Hematopoietic multipotent progenitor cell treated with erythropoietin and hydrocortisone succinate and interleukin-3 and kit ligand, for 8 days (in vitro differentiated cells): ENCODE measurements at places on chromosomes 5 and 9.

DNA sequence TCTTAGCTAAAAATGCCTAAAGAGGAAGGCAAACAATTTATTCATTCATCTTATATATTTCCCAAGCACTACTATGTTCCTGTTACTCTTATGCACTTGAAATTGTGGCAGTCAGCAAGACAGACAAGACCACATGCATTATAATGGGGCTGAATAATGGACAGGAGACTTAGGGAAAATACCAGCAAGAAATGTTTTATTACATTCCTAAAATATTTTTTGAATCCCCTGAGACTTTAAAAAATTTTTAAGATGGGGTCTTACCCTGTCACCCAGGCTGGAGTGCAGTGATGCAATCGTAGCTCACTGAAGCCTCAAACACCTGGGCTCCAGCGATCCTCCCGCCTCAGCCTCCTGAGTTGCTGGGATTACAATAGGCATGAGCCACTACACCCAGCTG is 13.2 kb downstream of the ZCCHC9 start:
- no peak for DNase-seq

- no peak for DNase-seq
Measured at GRCh38 chr5:14700478-14701436, 36.2 kb downstream of the OTULIN start.

- peak; percentile 60 for DNase-seq
Measured at GRCh38 chr9:15277400-15278090, 29.5 kb downstream of the TTC39B start.

DNA sequence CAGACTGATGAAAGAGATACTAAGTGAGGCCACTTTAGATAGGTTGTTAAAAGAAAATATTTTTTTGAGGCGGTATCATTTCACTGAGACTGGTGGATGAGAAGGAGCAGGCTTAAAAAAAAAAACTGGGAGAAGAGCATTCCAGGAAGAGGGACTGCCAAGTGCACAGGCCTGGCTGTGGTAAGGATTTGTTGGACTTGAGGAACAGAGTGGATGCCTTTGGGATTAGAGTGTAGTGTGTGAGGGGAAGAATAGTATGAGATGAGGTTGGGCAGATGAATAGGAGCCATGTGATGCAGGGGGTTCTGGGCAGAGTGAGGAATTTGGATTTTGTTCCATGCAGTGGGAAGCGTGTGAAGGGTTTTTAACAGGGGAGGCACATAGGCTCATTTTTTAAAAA is 57.9 kb downstream of the PBX3 start:
- DNase-seq: no peak

- DNase-seq: peak; percentile 10
Measured at GRCh38 chr5:111748304-111748763, 8.7 kb downstream of the NREP start.

- DNase-seq: no peak
Measured at GRCh38 chr5:1952021-1952420, 69.3 kb upstream of the IRX4 start.

DNA sequence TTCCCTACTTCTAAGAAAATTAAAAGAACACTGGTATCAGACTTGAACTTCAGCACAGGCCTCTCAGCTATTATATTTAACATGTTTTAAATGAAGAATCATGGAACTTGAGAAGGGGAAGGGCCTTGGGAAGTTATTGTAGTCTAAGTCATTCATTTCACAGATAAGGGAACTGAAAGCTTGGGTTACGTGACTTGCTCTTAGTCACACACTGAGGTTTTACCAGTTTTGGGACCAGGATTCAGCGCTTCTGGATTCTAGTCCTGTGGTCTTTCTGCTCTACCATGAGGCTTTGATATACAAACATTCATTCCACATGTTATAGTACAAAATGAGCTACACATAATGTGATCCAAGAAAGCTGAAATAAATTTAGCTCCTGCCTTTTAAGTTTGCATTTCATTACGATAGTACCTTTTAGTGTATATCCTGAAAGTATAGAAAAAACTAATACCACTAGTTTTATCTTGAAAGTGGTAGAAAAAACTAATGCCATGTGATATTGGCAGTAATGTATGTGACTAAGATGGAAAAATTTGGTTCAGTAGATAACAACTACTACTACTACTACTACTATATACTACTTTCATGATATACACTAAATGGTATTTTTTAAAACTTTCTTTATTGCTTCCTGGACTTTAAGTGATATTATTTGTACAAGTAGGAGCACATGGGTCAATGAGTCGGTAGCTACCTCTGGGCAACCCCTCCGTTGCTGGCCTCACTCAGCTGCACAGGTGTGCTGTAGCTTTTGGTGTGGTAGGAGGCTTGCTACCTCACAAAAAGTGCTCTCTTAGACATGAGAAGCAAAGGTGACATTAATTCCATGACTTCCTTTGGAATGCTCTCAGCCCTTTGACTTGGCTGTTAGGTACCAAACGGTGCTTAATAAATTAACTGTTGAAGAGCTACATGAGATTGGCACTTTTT is 40.7 kb downstream of the F2RL2 start:
- peak; percentile 63 for DNase-seq

DNA sequence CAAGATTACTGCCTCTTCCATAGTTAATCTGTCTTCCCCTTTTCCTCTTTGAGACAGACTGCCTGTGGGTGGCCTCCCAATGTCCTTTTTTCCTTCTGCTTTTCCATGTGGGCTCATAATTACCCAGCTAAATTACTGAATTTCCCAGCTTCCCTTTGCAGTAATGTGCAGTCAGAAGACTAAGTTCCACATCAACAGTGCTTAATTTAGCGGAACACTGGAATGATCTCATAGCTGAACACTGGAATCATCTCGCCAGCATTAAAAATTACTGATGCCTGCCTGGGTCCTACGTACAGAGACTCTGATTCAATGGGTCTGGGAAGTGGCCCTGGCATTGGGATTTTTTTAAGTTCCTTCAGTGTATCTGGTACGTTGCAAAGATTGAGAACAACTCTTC is 84.3 kb downstream of the DNAH5 start:
- DNase-seq: no peak

DNA sequence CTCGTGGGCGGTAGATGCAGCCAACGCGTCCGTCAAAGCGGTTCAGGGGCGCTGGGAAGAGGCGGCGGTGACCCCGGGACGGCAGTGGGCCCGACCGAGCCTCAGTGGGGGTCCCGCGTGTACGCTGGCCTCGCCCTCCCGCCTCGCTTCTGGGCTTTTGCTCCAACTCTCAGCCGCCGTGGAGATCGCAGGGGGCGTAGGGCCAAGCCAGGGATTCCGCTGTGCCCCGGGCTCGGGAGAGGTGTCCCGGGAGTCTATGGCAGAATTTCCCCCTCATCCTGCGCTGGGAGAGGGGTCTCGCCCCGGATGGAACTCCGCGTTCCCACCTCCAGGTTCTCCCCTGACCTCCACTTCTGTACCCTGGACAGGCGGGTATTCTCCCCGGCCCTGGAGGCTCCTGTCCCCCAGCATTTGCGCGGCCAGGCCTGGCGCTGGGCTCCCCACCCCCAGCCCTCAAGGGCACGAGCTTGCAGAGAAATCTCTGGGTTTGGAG is 131.9 kb downstream of the MRPL36 start:
- no peak for DNase-seq
